Activated naive CD8-positive, alpha-beta T cell treated with anti-CD3 and anti-CD28 coated beads, Interleukin-2, amount 10 ng/mL, durations not matched to agents 7 days and 5 days (primary cell): ENCODE measurements at places on chromosomes 1 and 21. TPM values are rescaled to one million over a fixed set of nuclear protein-coding genes. Genes with fewer than 3 reads are reported as not detected.

The CACHD1 gene
- 0.91 TPM for total RNA-seq

The SIPA1L2 gene
- 1.1 TPM for total RNA-seq

DNA sequence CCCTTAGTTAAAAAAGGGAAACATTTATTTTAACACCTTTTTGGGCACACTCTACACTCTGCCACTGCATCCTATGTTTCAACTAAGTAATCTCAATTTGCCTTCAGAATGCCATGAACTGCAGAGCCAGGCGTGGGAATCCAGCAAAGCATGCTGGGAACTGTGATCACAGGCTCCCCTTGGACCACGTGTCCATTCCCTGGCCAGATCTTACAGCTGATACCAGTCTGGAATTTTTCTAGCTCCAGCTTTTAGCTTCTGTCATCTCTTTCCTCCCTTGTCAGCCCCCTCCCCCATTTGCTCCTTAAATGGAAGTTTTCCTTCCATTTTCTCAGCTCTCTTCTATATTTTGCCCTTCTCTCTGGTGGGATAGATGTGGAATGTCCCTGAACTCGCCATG is 29.4 kb downstream of the RCSD1 start:
- H3K27me3 ChIP-seq = no peaks in the 10 kb centered on the region
- peak overlapping the region; percentile 66 for H3K27ac ChIP-seq
- H3K4me3 ChIP-seq = no peak overlapping the region
- H3K4me1 ChIP-seq = peaks cover 35% of the 10 kb centered on the region

DNA sequence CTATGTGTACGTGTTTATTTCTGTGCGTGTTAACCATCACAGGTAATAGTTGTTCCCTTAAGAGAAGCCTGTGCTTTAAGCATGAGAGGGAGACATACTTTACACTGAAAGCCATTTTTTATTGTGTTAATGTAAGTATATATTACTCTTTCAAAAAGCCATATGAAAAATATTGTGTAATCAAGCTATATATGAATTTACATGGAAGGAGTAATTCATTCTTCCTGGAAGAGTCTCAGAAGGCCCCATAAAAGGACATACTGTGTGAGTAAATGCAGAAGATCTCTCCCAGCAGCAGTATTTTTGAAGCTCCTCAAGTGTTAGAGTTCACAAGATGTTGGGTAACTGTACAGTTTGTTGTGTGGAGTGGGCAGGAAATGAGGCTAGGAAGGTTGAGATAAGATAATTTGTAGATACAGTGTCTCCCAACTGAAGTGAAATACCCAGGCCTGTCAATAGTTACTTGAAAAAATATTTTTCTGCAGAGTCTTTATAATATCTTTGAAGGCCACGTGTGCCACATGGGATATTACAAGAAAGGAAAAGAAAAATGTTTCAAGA is 138.3 kb downstream of the PTGER3 start:
- H3K4me1 ChIP-seq = peaks cover 13% of the 10 kb centered on the region
- peaks cover 2% of the 10 kb centered on the region for H3K36me3 ChIP-seq

GRCh38 chr1:155080312-155081228 is 1.9 kb downstream of the EFNA3 start:
- peak; percentile 58 for DNase-seq
- H3K27me3 ChIP-seq = peaks cover 61% of the 10 kb centered on the region
- no peak overlapping the region for H3K27ac ChIP-seq
- H3K36me3 ChIP-seq = peaks cover 1% of the 10 kb centered on the region
- H3K4me3 ChIP-seq = peak overlapping the region; percentile 78

- DNase-seq = no peak
- no peaks in the 10 kb centered on the region for H3K4me1 ChIP-seq
- no peak overlapping the region for H3K27ac ChIP-seq
- H3K36me3 ChIP-seq = no peaks in the 10 kb centered on the region
Measured at GRCh38 chr1:38102636-38103035, 56.0 kb upstream of the POU3F1 start.

DNA sequence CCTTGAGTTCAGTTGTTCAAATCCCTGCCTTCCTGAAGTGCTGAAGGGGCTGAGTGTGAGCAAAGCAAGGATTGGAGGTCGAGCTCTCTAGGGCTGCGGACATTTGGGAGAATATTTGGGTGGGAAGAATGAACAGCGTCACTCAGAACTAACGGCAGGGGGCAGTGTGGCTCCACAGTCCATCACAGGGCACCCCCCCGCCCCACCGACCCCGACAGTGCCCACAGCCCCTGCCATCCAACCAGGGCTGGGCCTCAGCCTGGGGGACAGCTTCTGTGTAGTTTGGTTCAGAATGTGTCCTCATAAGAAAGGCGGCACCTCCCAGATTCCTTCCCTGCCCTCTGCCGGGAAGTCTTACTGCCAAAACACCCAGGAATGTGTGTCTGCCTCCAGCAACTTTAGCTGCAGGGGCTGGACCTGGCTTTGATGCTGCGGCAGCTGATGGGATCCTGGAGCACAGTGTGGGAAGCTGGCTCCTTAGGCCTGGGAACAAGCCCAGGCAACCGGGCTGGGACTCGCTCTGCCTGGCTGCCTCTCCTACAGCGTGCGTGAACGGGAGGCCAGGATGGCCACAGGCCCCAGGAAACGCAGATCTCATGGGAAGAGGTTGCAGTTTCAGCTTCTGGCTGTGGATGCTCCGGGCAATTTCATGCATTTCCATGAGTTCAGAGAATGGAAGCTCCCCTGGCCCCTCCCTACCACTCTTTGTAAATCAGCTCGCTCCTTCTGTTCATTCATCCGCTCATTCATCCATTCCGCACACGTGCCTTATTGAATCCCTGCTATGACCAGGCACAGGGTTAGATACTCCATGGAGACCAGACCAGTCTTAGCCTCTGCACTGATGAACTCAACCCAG is 104.9 kb upstream of the TMPRSS2 start:
- no peaks in the 10 kb centered on the region for H3K36me3 ChIP-seq
- H3K27me3 ChIP-seq = peaks cover 26% of the 10 kb centered on the region
- no peak overlapping the region for H3K4me3 ChIP-seq
- peak; percentile 45 for DNase-seq

- H3K36me3 ChIP-seq = peaks cover 2% of the 10 kb centered on the region
- no peaks in the 10 kb centered on the region for H3K27me3 ChIP-seq
- peaks cover under 1% of the 10 kb centered on the region for H3K4me1 ChIP-seq
- no peak overlapping the region for H3K27ac ChIP-seq
Measured at GRCh38 chr1:41511239-41511540, 26.7 kb upstream of the EDN2 start.

DNA sequence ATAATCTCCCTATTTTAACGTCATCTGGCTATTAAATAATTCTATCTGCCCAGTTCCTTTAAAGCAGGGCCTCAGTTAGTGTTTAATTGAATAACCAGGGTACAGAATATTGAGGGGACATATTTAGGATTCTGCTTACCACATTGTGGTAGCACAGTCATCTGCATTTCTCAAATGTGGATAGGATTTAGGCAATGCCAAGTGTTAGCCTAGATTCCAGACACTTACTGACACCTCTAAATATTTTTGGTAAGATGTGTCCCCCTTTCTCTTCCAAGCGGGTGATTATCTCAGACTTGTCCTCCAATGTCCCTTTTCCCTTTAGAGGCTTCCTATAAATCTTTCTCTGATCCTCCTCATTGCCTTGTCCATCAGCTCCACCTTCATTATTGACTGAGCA is 160.8 kb upstream of the HOOK1 start:
- no peak overlapping the region for H3K4me3 ChIP-seq
- H3K27me3 ChIP-seq = no peaks in the 10 kb centered on the region
- no peak overlapping the region for H3K27ac ChIP-seq
- no peaks in the 10 kb centered on the region for H3K4me1 ChIP-seq
